AG09309 (cell line): ENCODE measurements at places on chromosomes 2 and 18.

DNA sequence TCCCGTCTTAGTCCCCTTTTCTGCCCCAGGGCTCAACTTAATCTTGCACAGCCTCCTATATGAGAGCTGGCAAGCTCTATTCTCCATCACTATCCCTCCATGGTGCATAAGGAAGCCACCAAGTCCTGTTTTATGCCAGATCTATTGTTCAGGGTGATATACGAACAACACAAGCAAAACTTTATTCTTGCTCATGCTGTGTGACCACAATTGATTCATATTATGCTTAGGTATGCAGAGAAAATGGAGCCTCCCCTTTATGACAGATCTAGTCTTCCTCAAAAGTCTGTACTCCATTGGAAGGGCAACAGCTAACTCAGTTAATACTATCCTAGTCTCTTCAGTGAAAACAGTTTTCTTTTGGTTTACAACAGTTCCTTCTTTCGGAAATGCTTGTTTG lies 94.0 kb upstream of the STON1 start:
- no peak for DNase-seq

- no peak for DNase-seq
Observed at GRCh38 chr2:59232394-59233165, 991.5 kb upstream of the FANCL start.

- DNase-seq: no peak
Observed at GRCh38 chr18:3012136-3013023, 564 bp downstream of the LPIN2 start.

DNA sequence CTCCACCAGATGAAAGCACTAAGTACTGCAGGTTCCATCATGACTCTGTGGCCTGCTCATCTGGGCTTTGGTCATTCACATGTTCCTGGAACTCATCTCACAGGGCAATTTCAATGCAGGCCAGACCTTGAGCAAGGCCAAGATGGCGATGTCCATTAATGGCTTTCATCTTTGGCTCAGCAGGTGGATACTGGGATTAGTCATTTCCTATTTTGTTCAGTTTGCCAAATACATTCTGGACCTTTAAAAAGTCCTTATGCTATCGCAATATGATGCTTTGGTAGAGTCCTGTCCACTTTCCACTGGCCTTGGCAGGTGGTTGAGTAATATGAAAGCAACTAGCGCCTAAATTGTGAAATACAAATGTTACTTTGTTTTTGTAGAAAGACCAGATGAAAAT lies 170.1 kb upstream of the REV1 start:
- DNase-seq: no peak

- DNase-seq: no peak
Observed at GRCh38 chr18:62876828-62877227, 161.5 kb downstream of the PHLPP1 start.
